ENCODE measurements at places on chromosomes 5 and 9.

DNA sequence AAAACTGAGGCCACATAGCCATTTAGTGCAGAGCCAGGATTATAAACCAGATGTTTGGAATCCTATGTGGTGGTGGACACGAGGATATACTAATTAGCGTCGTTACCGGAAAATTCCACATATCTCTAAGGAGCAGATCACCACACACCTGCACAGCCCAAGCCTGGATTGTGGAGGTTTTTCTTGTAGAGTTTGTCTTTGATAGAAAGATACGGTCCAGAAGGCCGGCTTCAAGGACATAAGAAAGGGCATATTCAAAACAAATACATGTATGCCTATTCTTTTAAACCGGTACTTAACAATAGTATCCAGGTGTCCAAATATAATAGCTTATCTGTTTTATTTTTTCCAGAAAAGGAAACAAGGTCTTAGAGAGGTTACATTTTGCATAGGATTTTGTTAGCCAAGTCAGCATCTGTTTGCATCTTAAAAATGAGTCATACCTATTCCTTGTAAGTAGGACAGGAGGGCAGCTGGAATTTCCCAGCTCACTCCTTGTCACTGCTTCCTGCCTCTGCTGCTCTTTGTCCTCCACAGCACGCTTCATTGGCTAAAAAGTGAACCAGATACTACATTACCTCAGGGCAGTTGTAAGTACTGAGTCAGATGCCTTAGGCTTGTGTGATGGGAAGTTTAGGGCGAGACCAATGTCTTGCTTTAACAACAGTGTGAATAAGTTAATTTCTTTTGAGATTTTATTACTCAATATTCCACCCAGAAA is 3.6 kb downstream of the TMC1 start:
- DNase-seq, result peak; percentile 81

GRCh38 chr5:113296676-113297075 is 138.1 kb downstream of the TSSK1B start:
- DNase-seq, result no peak

GRCh38 chr5:178176791-178177190 is 10.4 kb downstream of the GMCL2 start:
- no peak for DNase-seq

GRCh38 chr5:123520677-123521247 is 8.8 kb downstream of the CSNK1G3 start:
- no peak for DNase-seq

DNA sequence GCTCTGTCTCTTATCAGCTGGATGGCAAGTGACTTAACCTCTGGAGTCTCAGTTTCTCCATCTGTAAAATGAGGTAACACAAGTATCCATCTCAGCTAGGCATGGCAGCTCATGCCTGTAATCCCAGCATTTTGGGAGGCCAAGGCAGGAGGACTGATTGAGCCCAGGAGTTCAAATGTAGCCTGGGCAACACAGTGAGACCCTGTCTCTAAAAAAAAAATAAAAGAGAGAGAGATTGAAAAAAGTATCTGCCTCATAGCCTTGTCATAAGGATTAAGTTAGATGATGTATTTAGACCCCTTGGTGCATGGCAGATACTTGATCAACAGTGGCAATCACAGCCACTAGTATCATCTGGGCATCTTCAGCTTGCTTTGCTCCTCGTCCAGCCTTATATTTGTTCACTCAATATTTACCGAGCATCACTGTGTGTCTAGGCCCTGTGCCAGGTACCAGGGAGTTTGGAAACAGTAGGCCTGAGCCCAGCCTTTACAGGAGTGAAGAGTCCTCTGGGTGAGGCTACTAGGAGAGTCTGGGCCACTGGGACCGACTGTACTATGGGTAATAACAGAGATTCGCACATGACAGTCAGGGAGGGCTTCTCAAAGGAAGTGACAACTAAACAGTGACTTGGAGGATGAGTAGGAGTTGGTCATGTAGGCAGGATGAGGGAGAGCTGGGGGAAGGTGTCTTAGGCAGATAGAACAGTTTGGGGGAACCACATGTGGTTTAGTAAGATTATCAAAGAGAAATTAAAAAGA is 34.2 kb downstream of the CORO2A start:
- DNase-seq, result no peak

GRCh38 chr5:89950234-89950633 is 459.3 kb downstream of the CETN3 start:
- DNase-seq, result no peak

DNA sequence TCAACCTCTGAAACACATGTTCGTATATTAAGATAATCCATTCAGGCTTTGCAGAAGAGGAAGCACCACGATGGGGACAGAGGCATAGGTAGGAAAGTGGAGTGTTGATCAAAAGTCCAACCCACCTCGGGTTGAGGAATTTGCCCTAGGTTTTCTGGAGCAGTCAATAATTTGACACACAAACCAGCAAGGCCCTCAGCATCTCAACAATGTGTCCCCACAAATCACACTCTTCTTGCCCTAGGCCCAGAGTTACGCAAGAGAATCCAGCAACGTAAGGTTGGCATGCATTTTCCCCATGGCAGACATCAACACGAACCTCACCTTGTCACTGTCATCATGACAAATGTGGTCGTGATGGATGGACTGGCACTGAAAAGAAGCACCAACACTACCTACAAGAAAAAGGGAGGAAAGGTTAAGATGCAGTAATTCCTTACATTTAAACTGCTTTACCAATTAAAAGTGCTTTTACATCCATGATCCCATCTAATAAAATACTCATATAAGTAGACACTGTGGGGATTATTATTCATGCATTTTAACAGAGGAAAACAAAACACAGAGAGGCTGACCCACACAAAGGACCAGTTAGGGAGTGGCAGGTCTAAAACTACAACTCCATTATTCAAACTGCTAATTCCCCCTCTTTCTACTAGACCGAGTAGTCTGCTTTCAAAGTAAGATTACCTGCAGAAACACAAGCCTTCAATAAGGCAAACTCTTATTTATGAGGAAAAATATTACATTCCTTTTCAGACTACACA is 24.4 kb upstream of the RNF38 start:
- no peak for DNase-seq

DNA sequence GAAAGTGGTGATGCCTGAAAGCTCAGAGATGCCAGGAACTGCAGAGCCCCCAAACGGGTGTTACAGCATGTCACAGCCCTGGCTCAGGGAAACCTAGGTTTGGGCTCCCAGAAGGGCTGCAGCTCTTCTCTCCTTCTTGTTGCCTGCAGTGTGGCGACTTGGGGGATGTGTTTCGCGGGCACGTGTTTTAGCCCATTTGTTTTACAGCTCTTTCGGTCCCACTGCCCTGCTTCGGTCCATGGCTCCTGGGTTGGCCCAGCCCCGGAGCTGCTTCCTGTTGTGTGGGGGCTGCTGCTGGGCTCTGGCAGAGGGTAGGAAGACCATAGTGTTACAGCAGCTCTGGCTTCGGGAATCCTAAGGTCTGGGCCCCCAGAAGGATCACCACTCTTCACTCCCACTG is 222.9 kb upstream of the RIOK2 start:
- DNase-seq, result no peak

DNA sequence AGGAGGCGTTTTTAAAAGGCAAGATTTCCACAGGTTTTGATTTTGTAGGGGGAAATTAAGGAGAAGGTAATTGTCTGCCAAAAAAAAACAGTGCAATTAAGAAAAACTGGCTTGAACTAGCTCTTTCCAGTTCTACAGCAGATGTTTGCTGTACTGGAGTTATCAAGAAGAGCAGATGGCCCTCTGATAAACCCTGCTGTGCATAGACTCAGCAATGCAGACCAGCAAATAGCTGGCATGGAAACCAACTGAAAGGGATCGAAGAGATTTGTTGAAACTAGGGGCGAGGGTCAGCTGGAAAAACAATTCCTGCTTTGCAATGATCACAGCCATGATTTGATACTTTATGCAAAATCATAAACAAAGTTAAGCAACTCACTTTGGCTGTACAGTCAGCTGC is 17.8 kb upstream of the BHMT start:
- DNase-seq, result no peak

GRCh38 chr5:159805021-159805420 is 111.3 kb upstream of the ADRA1B start:
- DNase-seq, result no peak

DNA sequence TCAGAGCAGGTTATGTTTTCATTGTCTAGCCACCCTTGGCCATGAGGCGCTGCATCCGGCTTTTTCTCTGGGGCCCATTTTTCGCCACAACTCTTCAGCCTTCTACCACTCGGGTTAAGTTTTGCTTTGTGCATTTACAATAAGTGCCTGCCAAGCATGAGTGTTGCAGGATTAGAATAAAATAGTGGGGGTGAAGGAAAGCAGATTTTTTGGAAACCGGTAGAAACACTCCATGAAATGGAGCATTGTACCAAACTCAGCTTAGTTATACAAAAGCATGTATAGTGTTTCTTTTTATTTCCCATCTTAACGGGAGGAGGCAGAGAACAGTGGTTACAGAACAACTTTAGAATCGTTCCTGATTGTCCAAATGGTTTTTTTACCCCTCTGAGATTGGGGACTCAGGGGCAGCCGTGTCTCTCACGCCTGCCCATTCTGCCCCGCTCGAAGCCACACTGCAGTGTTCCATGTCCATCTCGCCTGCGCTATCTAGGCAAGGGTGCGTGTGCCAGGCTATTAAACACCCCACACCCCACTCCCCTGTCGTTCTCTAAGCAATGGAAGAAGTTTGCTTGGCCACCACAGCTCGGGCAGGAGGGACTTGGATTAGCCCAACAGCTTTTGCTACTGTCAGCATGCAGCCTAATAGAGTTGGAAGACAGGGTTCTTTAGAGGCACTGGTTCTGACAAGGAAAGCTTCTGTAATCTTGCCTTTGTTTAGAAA is 268.8 kb upstream of the WWC1 start:
- no peak for DNase-seq

GRCh38 chr5:14663734-14664269 is 716 bp upstream of the OTULIN start:
- DNase-seq, result no peak

- DNase-seq, result peak; percentile 69
Observed at GRCh38 chr5:67209141-67209771, 12.7 kb upstream of the CD180 start.

DNA sequence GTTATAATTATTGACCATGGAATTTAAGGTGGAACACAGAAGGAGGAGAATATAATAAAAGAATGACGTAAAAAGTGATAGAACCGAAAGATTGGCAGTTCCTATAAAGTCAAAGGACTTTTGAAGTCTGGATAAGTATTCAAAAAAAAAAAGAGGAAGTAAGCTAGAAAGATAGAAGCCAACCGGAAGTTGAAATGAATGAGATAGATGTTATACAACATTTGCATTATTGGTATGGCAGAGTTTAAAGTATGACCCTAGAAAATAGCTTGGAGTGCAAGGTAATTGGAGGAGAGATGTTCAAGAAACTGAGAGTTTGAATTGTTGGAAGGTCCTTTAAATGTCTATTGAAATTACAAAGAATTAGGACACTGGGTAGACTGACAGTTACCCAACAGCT is 293.6 kb downstream of the FER start:
- DNase-seq, result no peak

- no peak for DNase-seq
Observed at GRCh38 chr9:70250221-70250620, 8.6 kb upstream of the SMC5 start.

- DNase-seq, result no peak
Observed at GRCh38 chr5:43242196-43242595, 50.2 kb downstream of the NIM1K start.

GRCh38 chr5:75707911-75708509 is 9.2 kb downstream of the POC5 start:
- DNase-seq, result no peak

- no peak for DNase-seq
Observed at GRCh38 chr9:36993933-36994764, 39.9 kb downstream of the PAX5 start.

DNA sequence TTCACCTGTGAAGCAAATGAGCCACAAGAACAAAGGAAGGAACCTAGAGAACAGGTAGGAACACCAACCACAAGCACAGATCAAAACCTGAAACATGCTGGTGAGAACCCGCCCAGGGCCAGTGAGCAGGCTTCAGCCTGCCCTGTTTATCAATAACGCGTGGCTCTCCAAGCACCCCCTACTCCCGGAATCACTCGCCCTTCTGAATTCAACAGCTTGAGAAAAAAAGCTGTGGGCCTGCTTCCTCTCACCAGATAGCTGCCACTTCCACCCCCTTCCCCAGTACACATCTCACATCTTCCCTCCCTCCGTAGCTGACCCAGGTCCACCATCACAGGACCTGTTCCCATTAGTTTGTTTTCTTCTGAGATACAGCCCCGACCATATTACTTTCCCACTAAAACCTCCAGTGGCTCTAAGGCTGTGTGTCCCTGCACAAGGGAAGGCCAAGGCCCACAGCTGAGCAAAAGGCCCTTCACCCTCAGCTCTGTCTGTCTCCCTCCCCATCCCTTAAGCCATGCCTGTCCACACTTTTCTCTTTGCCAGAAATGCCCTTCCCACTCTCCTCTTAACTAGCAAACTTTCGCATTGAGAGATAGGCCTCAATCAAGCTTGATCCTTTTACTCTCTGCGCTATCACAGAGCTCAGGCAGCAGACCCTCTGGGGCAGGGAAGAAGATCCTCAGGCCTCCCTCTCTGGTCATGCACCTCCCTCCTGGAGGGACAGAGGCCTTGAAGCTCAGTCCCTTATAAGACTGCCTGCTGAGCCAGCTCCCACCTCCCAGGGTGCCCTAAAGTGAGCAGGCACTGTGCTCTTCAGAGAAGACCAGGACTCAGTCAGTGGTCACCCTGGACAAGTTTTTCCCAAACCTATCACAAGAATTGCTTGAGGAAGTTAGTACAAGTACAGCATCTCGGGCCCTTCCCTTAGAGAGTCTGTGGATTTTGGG is 30.1 kb downstream of the B4GALT1 start:
- DNase-seq, result no peak

DNA sequence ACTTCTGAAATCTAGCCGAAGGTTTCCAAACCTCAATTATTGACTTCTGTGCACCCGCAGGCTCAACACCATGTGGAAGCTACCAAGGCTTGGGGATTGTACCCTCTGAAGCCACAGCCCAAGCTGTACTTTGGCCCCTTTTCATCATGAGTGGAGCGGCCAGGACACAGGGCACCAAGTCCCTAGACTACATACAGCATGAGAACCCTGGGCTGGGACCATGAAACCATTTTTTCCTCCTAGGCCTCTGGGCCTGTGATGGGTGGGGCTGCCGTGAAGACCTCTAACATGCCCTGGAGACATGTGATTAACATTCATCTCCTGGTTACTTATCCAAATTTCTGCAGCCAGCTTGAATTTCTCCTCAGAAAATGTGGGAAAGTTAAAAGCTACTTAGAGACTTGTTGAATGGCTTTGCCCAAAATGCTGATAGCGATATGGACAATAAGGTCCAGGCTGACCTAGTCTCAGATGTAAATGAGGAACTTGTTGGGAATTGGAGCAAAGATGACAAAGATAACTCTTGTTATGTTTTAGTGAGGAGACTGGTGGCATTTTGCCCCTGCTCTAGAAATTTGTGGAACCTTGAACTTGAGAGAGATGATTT is 34.1 kb upstream of the CPLANE1 start:
- no peak for DNase-seq

DNA sequence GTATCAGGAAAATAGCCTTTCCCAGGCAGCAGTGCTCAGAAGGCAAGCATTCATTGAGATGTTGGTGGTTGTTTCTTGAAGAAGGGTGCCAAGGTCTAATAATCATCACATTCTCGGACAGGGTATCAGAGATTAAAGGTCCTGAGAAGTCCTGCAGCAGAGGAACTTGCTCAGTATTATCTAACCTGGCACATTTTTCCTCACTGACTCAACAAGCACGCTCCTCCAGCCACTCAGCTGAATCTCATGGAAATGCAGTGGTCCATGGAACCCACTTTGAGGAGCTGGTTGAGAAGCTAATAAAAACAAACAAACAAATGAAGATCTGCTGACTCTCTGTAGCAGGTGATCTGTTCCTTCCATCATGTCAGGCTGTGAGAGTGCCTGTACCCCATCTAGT is 35.3 kb upstream of the ICE1 start:
- DNase-seq, result no peak
